ENCODE measurements at places on chromosomes 3 and 15.

DNA sequence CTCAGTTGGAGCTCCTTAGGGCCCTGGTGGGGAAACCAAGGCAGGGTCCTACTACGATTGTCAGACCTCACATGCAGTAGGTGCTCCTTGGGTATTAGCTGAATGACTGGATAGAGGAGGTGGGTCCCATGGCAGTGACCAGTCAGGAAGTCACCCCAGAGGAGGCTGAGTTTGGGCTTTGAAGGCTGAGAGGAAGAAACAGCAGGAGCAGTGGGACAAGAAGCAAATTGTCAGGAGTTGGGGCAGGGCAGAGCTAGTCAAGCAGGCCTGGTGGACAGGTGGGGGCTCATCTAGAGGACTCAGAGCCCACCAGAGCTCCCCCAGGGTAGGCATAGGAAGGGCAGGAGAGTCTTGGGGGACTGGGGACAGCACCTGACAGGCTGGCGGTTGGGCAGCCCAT is 3.1 kb downstream of the NBEAL2 start:
- DNase-seq, result no peak

DNA sequence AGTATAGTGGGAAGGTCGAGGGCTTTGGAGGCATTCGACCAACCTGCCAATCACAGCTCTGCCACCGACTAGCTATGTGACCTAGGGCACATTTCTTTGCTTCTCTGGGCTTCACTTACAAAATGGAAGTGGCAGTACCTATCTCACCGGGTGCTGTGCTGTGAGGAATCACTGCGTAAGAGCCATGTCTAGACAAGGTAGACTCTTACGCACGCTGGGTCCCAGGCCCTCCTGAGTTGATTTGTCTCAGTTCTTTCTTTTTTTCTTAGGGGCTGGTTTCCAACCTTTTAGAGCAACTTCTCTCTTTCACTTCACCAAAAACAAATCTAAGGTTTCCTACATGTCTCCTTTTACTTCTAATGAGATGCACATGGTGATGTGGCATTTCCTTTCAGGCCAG is 18.8 kb downstream of the CA12 start:
- DNase-seq, result no peak

DNA sequence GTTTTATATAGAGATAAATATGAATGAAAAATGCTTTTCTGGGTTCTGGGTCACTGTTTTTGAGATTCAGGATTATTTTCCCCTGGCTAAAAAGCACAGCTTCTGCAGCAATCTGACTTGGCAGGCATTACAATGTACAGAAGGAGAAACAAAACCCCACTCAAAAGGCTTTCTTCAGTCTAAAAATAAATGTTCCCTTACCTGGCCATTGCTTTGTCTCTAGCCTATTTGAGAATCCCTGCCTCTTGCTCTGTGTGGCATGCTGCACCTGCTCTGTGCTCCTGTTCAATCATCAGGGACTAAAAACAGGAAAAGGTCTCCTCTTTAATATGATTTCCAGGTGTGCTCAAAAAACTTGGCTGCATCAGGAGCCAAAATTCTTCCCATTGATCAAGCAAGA is 187.4 kb upstream of the STAC start:
- DNase-seq, result no peak

DNA sequence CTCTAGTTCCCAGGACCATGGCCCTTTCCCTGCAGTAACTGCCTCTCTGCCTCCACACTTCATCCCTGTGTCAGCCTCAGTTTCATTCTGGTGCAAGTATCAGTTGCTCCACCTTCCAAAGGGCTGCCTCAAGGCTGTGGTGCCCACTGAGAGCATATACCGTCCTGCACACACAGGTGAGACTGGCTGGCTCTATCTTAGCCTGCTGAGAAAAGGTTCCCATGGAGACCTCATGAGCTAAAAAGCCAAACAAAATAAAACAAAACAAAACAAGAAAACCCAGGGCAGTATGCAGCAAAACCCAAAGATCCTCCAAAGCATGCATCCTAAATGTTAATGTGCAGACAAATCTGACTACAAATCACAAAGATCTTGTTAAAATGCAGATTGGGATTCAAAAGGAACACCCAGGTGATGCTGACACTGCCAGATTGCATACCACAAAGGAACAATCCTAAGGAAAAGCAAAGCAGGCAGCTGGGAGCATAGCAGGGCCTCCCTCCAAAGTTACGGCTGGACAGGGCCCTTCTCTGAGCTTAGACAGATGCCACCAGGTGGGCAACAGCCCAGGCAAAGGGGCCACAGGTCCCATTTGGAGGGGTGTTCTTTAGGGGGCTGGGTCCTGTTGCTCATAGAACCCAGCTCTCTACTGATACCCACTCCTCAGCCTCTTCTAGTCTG is 76.3 kb upstream of the SLCO2A1 start:
- no peak for DNase-seq

- DNase-seq, result no peak
Observed at GRCh38 chr3:150055332-150055731, 84.6 kb upstream of the PFN2 start.

GRCh38 chr3:29922992-29923746 is 642.3 kb downstream of the RBMS3 start:
- peak; percentile 14 for DNase-seq

GRCh38 chr15:71224024-71224423 is 108.8 kb downstream of the THSD4 start:
- DNase-seq, result no peak

DNA sequence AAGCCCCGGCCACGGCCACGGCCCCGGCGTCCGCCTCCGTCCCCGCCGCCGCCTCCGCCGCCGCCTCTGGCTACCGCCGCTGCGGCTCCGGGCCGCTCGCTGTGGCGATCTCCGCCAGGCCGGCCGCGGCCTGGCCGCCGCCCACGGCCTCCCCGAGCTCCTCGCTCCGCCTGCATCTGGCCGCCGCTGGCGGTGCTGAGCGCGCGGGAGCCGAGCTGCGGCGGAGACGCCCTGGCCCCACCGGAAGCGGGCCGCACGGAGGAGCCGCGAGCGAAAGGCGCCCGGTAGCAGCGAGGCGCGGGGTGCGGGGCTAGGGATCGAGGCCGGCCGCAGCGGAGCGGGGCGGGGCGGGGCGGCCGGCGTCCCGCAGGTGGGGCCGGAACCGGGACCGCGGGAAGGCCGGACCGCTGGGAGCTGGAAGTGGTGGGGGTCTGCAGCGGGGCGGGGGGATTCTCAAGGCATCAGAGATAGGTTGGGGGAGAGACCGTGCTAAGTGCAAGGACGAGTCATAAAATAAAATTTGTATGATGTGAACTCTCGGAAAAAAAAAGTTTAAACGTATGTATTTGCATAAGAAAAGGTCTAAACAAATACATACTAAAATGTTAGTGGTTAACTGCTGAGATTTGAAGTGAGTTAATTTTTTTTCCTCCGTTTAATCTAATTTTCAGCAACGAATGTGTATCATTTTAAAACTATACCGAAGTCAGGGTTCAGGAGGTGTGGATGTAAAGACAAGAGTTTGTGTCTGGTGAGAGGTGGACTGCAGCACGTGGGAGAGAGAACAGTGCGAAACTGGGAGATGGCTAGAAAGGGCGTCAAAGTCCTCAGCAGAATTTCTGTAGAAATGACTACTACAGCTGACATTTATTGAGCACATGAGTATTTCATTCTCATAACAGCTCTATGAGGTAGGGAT is at the start of gene AVEN:
Gene AVEN, minus strand, starts transcription at position 334 of the 919 bp plus-strand sequence. Its CDS starts 158 bp downstream, at position 176.
- DNase-seq, result no peak

GRCh38 chr3:69197922-69198530 is 75.6 kb upstream of the LMOD3 start:
- DNase-seq, result no peak

GRCh38 chr3:52153389-52154096 is 680 bp downstream of the POC1A start:
- DNase-seq, result no peak

DNA sequence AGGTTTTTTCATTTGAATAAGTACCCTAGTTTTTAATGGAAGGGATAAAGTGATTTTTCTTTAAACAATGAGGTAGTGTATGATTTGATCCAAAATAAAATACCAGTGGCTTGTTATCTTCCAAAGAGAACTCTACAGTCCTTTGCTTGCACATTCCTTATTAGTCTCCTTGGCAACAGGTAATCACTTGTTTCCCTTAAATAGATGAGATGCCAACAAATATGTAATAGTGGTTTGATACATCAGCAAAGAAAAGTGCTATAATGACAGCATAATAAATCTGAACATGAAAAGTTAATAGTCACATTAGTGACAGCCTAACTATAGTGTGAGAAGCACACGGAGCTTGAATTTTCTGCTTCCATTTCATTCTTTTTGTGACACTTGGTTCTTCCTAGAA is 360.2 kb downstream of the ZNF385D start:
- peak; percentile 94 for DNase-seq

DNA sequence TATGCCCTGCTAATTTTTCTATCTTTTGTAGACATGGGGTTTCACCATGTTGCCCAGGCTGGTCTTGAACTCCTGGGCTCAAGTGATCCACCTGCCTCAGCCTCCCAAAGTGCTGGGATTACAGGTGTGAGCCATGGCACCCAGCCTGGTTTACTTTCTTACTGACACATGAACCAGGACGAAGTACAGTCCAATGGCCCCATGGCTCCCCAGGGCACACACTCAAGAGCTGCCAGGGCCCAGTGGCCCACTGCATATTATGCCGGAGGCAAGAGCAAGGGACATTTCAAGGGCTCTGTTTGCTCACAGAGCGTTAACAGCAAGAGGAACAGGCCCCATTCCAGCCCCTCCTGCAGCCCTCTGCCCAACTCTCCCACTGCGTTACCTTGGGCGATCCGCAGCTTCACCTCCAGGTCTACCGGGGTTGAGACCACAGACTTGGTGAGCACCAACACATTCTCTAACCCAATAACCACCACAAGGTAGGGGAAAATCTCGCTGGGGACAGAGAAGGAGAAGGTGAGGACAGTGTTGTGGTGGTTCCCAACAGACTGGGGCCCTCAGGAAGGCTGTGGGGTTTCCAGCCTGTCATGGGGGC is 42.8 kb downstream of the PTPN23 start:
- DNase-seq, result no peak

DNA sequence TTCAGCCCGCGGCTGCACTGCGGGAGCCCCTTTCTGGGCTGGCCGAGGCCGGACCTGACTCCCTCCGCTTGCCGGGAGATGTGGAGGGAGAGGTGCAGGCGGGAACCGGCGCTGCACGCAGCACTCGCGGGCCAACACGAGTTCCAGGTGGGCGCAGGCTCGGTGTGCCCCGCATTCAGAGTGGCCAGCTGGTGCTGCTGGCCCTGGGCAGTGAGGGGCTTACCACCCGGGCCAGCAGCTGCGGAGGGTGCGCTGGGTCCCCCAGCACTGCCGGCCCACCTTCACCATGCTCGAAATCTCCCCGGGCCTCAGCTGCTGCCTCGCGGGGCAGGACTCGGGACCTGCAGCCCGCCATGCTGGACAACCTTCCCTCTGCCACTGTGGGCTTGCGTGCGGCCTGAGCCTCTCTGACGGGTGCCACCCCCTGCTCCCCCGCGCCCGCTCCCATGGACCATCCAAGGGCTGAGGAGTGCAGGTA is 733.5 kb upstream of the CCDC54 start:
- DNase-seq, result no peak

DNA sequence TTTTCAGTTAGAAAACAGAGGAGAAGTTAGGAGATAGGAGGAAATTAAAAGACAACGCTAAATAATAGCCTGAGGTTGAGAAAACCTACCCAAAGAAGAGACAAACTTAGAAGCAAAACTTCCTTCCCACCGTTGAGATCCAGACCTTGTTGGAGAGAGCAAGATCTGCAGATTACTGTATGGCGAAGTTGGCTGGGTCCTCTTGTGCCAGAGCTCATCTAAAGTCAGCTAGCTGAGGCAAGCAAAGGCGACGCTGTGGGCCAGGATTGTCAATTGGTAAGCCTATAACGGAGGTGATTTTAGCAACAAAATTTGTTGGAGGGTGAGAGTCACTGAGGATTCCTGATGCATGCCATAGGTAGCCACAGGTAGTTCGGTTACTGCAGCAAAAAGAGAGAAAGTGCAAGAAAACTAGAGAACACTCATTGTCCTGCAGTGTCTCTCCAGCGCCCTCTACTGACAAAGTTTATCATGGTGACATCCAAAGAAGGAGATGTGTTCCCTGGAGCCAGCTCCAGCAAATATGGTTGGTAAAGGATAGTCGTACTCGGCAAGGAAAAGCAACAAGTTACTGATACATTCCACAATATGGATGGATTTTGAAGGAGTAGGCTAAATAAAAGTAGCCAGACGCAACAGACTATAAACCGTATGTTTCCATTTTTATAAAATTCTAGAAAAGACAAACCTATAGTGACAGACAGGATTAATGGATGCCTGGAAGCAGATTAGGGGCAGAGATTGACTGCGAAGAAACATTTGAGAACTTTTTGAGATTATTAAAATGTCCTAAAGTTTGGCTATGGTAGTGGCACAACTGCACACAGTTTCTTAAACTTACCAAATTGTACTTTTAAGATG is 9.8 kb upstream of the OR5K4 start:
- DNase-seq, result no peak

- DNase-seq, result no peak
Observed at GRCh38 chr3:141268306-141268705, 36.7 kb downstream of the PXYLP1 start.

Measured in retinal pigment epithelial cell (primary cell).